ENCODE measurements at places on chromosomes 3 and 15.

- H3K36me3 ChIP-seq = no peaks in the 10 kb centered on the region
- DNase-seq = no peak
- no peaks in the 10 kb centered on the region for H3K27me3 ChIP-seq
- no peaks in the 10 kb centered on the region for H3K4me1 ChIP-seq
- H3K4me3 ChIP-seq = no peak overlapping the region
- no peak overlapping the region for H3K27ac ChIP-seq
Observed at GRCh38 chr3:138908846-138909245, 38.1 kb downstream of the FOXL2 start.

- DNase-seq = no peak
- no peaks in the 10 kb centered on the region for H3K4me1 ChIP-seq
- H3K27me3 ChIP-seq = no peaks in the 10 kb centered on the region
Observed at GRCh38 chr15:29309139-29309538, 39.5 kb upstream of the NSMCE3 start.

DNA sequence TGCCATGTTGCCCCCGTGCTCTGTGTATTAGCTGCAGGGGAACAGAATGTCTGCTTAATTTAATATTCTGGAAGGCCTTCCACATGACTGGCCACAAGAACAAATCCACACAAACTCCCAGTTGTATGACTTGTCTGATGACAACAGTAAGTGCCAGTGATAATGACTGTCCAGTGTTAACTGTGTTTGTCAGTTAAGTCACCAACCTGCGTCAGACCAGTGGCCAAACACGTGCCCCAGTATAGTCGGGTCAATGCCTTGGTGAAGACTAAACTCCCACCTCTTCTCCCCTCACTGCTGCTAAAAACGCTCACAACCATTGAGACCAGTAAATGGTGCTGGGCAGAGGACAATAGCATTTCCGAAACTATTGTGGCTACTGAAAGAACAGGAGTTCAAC is 9.8 kb upstream of the ATP13A5 start:
- no peak overlapping the region for H3K4me3 ChIP-seq
- H3K4me1 ChIP-seq = no peaks in the 10 kb centered on the region
- H3K27ac ChIP-seq = no peak overlapping the region
- no peaks in the 10 kb centered on the region for H3K27me3 ChIP-seq
- H3K36me3 ChIP-seq = no peaks in the 10 kb centered on the region
- peak; percentile 72 for DNase-seq

DNA sequence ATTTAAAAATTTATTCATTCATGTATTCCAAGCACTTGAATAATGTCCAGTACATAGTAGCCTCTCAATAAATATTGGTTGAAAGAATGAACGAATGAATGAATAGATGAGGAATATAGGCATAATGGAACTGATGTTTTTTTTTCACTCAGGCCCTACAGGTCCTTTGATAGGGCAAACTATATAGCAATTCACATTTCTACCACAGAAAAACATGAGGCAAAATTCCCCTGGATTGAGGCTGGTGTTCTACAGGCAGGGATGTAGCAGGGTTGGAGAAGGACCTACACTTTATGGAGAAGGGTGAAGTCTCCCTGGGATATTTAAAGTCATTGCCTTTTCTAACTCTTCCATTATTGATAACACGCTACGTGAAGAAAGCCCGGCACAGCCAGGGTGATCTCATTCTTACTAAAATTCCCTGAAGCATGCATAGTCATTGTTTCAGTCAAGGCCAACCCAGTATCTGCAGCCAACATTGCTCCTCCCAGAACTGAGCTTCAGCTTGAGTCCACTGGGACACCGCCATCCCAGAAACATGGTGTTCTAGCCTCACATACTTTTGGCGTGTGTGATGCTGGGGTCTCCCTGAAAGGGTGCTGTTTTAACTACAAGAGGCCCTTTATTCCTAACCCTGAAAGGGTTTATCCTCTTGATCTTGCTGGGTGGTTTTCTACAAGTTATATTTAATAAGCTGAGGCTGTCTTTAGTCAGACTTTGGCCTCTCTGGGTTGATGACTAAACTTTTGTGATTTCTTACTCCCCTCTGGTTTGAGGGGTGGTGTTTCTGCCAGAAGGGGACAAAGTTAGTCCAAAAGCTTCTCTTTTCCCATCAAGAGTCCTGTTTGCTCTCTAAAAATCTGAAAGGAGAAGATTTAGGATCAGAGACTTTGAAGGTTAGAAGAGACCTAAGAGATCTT is 25.9 kb upstream of the FBN1 start:
- DNase-seq = no peak
- H3K27ac ChIP-seq = peak overlapping the region; percentile 51
- H3K4me3 ChIP-seq = no peak overlapping the region

- no peak overlapping the region for H3K4me3 ChIP-seq
- no peak for DNase-seq
- no peaks in the 10 kb centered on the region for H3K27me3 ChIP-seq
- no peaks in the 10 kb centered on the region for H3K4me1 ChIP-seq
- no peaks in the 10 kb centered on the region for H3K36me3 ChIP-seq
Observed at GRCh38 chr3:17901893-17902292, 159.5 kb upstream of the TBC1D5 start.
